ENCODE measurements at places on chromosomes 6 and 20.

DNA sequence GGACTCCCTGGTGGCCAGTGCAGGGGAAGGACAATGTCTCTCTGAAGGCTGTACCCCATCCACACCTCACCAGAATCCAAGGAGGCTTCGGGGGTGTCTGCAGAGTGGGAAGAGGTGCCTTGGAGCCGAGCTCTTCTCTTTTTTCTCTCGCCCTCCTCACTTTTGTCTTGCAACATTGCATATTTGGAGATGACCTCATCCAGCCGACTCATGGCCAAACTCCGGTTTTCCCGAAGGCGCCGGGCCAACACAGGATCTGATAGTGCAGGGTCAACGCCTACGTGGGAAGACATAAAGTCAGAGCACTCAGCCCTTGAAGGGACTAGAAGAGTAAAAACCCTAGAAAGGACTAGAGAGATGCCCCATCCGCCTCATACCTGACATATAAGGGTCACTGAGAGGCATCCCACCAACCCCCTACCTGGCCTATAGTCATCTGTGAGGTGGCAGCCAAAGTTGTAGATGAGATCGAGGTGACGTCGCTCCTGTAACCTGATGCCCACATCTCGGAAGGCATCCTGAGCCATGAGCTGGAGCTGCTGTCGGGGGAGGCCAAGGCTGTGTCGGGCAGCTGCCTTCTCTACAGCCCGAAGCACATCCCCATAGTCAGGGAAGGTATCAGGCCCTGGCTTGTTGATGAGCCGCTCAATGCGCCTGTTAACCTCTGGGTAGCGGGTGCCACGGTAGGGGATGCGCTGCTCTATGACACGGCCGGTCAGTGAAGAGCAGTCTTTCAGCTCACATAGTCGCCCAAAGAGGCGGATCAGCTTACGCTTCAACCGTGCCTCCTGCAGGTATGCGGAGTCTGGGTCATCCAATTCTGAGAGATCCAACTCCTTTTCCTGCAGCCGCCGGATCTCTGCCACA, 3.0 kb upstream of the ZBTB22 start:
- peak; percentile 92 for DNase-seq

GRCh38 chr6:155887421-155887820, 431.8 kb upstream of the NOX3 start:
- DNase-seq: no peak

- peak; percentile 30 for DNase-seq
Measured at GRCh38 chr6:45036103-45036502, 292.0 kb upstream of the RUNX2 start.

GRCh38 chr6:164911873-164912580, 397.4 kb downstream of the C6orf118 start:
- no peak for DNase-seq

DNA sequence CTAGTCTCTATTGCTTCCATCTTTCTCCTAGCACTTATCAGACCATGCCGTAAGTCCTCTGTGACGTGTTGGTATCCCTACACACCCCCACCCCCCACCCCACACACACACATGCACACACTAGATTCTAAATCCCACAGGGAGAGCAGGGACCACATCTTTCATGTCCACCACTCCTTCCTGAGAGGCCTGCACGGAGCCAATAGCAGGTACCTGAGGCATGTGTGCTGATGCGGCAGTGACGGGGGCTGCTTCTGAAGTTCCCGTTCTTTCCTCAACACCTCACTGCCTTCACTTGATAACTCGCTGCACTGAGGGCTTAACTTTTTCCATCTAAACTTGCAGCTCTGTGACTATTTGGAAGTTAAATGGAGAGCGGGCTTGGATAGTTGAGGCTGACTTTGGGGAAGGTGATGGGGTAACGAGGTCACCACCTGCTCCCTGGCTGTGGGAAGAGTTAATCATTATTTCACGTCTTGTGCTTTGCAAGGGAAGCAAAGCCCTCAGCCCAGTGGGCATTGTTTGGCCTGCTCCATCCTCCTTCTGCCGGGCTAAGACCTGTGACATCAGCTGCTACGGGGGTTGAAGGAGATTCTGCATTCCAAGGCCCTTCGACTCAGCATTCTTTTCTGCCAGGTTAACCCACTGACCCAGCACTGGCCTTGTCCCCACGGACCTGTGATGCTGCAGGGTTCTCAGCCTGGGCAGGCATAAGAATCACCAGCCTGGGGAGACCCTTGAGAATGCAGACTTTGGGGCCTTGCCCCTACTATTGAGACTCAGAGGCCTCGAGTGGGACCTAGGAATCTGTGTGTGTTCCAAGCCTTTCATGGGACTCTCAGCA, 187.8 kb downstream of the ANKRD60 start:
- no peak for DNase-seq

DNA sequence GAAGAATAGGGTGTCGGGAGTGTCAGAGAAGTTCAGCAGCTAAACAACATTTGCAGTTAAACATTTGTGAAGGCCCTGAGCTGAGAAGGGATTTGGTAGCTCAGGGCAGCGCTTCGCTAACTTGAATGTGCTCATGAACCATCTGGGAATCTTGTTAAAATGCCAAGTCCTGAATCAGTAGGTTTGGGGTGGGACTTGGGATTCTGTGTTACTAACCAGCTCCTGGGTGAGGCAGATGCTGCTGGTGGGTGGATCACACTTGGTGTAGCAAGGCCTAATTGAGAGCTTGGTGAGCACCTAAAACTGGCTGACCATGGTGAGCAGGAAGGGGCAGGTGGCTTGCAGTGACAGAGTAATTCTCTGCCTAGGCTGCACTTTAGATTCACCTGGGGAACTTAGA, 5.9 kb downstream of the PTPRA start:
- DNase-seq: no peak

- no peak for DNase-seq
Measured at GRCh38 chr20:16599257-16599656, 26.0 kb upstream of the KIF16B start.

GRCh38 chr6:117344444-117345291, 79.3 kb downstream of the VGLL2 start:
- no peak for DNase-seq

GRCh38 chr20:58361481-58362205, 27.4 kb upstream of the VAPB start:
- no peak for DNase-seq

DNA sequence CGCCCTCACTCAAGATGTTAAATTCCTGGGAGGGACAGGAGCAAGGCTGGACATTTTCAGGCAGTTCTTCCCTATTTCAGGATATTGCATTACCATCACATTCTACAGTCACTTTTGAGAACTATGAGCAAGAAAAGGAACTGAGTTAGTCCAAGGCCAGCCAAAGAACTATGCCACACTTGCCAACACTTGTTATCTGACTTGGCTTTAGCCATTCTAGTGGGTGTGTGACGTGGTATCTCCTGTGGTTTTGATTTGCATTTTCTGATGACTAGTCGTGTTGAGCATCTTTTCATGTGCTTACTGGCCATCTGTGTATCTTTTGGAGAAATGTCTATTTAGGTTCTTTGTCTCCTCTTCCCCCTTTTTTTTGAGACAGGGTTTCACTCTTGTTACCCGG, 12.0 kb downstream of the XRN2 start:
- DNase-seq: peak; percentile 89

DNA sequence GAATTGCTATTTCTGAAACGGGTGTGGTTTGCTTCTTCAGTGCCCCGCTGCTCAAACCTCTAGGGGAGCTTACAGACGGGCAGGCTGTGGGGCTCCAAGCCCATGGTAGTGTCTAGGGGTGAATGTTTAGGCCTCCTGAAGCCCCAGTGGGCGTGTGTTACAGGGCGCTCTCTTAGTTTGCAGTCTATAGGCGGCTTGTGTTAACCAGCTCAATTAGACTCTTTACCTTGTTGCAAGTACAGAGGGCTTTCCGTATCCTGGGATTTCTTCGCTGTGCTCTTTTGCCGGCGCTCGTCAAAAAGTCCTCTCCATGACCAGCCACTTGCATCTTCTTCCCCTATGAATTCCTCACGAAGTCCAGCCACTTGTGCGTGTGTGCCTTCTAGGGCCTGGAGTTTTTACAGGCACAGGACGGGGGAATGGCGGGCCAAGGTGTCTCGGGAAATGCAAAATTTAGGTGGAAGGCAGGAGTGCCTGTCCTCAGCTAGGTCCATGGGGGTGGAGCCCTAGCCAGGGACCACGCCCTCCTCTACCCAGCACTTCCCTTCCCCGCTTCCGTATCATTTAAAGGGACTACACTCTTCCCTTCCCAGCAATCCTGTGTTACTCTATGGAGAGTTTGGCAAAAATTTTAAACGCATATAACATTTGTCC, 94.5 kb downstream of the HTR1B start:
- DNase-seq: peak; percentile 22

GRCh38 chr6:41674231-41675000, 36.1 kb downstream of the MDFI start:
- no peak for DNase-seq

- no peak for DNase-seq
Measured at GRCh38 chr6:149942461-149942829, 631 bp downstream of the ULBP2 start.

GRCh38 chr6:124022641-124023040, 219.0 kb downstream of the NKAIN2 start:
- DNase-seq: no peak

GRCh38 chr6:114611696-114612095, 268.9 kb upstream of the HS3ST5 start:
- no peak for DNase-seq

DNA sequence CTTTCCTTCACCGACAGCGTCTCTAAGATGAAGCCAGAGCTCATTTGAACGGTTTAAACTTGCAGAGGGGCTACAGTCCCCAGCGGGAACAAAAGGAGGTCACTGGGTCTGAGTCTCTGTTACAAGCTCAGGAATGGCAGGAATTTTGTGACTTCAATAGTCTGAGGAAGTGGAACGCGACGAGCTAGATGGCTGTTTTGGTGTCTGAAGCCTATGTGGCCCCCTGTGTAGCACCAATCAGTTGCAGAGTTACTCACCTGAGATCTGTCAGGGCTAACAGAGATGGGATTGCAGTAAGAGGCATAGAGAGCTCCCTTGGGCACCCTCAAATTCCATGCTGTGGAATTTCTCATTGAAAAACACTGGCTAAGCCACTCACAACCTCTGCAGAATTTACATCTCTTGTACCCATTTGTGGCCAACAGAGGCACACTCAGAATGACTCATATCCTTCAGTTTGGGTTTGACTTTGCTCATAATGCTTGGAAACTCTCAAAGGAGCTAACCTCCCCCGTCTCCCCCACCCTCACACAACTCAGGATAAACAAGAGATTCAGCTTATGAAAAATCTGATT, 7.1 kb upstream of the TCP11 start:
- peak; percentile 25 for DNase-seq

DNA sequence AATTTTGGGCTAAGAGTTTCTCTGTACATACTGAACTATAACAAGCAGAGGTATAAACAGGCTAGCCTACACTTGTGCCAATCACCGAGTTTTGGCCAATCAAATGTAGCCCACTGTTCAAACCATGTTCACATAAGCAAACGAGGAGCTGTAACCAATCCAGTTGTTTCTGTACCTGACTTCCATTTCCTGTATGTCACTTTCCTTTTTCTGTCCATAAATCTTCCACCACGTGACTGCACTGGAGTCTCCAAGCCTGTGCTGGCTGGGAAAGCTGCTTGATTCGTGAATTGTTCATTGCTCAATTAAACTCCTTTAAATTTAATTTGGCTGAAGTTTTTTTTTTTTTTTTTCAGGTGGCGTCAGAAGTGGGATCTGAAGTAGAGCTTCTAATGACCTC, 332.9 kb downstream of the RNF144B start:
- DNase-seq: no peak

DNA sequence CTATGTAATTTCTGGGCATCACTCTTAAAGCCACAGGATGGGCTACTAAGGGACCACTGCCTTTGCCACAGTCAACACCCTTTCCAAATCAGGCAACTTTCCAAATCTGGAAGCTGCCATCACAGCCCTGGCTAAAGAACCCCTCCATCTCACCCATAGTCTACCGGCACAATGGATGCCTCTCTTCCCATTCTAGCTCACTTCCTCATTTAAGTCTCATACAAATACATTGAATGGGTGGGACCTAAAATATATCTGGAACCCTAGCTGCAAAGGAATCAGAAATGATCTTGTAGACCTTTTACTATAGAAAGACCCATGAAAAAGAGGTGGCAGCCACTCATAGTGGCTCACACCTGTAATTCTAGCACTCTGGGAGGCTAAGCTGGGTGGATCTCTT, 3.3 kb upstream of the TREML4 start:
- no peak for DNase-seq

GRCh38 chr20:51856432-51856831, 54.1 kb upstream of the SALL4 start:
- DNase-seq: no peak

DNA sequence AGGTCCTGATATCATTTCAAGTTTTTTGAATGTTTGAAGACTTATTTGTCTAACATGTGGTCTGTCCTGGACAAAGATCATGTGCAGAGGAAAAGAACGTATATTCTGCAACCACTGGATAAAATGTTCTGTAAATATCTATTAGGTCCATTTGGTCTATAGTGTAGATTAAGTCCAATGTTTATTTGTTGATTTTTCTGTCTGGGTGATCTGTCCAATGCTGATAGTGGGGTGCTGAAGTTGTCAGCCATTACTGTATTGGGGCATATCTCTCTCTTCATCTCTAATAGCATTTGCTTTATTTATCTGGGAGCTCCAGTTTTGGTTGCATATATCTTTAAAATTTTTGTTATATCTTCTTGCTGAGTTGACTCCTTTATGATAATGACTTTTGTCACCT, 258.4 kb upstream of the CITED2 start:
- no peak for DNase-seq
